Esophagus mucosa (tissue), 1 donor: ENCODE measurements at places on chromosomes 13 and 19. TPM values are rescaled to one million over a fixed set of nuclear protein-coding genes. Genes with fewer than 3 reads are reported as not detected.

- no peak for ATAC-seq
Measured at GRCh38 chr19:45492627-45493470, 4.0 kb downstream of the RTN2 start.

DNA sequence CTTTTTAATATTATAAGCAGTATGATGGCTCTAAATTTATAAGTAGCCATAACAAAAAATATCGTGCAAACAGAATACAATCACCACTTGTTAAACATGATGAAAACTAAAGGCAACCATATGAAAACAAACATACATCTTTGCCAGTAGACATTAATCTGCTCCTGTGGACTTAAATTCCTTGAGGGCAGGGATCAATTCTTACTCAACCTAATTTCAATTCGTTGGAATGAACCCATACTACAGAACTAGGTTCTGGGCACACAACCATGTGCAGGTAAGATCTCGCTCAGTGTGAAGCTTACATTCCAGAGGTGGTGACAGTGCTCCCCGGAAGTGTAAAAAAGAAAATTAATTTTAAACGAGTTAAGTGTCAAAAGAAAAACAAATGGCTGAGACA, 13.4 kb downstream of the TBC1D4 start:
- peak; percentile 83 for ATAC-seq

Gene MAP4K1
- total RNA-seq = 3.4 TPM

DNA sequence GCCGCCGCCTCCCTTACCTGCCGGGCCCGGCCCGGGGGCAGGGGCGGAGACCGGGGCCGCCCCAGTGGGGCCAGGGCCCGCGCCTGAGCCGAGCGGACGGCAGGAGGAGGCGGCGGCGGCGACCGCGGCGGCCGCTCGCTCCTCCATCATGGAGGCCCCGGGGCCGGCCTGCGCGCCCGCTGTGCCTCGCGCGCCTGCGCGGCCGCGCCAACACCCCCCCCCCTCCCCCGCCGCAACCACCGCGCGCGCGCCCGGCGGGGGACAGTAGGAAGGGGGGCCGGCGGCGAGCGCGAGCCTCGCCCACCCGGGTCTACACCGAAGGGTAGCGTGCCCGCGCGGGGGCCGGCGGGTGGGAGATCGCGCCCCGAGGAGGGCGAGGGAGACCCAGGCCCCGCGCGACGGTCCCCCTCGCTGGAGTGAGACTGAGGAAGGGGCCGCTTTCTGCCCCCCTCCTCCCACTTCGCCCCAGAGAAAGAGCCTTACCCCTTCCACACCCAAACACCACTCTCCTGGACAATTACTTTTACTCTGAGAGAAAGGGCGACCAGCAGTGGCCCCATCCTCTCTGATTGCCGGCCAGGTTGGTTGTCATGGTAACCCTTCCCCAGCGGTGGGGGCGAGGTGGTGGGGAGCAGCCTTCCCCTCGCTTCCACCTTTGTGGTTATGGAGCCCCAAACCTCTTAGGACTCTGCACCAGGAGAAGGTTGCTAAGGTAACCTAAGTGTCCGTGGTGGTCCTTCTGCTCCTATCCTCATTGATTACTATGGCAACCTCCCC, at the start of gene STRN4:
STRN4 (minus strand) TSS at position 170 of the 777 bp plus-strand sequence; CDS start at position 150, 20 bp downstream.
- peak; percentile 58 for ATAC-seq

DNA sequence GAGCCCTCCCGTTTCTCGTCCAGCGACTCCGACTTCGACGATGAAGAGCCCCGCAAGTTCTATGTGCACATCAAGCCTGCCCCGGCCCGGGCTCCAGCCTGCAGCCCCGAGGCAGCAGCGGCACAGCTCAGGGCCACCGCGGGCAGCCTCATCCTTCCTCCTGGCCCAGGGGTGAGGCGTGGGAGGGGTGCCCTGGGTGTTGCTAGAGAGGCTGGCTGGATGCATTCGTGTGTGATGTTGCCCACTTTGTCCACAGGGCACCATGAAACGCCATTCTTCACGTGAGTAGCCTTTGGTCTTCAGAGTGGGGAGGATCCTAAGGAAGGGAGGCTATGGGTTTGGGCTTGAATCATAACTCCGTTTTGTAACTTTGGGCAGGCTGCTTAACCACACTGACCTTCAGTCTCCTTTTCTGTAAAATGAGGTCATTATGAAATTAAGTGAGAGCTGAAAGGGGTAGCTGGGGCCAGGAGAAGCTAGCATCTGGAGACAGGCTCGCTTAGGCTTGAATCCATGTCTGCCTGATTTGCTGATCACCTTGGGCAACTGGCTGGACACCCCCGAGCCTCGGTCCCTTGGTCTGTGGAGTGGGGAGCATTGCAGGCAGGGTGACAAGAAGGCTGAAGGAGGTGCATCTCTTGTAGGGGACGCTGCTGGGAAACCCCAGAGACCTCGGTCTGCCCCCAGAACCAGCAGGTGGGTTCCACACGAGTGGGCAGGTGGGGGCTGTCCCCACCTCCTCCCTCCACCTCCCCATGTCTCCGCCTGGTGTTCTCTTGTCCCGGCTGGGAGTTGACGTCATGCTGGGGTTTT, 18.7 kb upstream of the B3GNT3 start:
- peak; percentile 27 for ATAC-seq

GRCh38 chr13:25657157-25657556, 285.4 kb downstream of the ATP8A2 start:
- ATAC-seq = no peak

Gene SLC6A16
- 0.48 TPM for total RNA-seq

- ATAC-seq = no peak
Measured at GRCh38 chr13:25046985-25047511, 48.9 kb upstream of the PABPC3 start.

Gene WDR62
- 2.4 TPM for total RNA-seq

- ATAC-seq = no peak
Measured at GRCh38 chr13:113734099-113734825, 24.8 kb upstream of the TMEM255B start.

DNA sequence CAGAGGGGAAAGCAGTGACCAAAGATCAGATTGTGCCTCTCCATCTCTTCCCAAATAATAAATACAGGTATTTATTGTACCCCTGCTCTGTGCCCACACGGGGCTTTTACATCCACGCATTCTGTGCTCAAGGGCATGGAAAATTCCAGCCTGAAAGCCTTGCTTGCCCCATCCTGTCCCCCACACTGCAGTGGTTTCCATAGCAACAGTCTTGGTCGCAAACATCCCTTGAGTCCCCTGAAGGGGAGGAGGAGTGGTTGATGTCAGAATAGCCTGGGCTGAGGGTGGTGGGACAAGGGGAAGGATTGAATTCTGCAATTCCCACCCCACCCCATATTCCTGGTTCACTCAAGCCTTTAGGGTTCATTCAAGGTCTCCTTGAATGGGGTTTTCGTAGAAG, 41.0 kb upstream of the USP29 start:
- no peak for ATAC-seq

DNA sequence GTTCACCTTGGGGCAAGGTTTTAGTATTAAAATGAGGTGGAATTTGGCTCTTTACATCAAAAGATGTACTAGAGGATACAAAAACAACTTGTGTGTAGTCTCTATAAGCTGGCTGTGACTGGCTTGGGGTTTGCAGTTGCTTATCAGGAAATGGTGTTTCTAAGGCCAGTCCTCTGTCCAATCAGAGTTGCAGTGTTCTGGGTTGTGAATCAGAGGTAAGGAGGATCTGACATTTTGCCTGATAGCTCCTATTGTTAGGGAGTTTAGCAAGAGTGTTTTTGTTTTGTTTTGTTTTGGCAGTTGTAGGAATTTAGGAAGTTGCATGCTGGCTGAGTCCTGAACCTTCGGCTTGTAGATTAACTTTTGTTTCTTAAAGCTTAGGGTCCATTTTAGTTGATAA, 20.1 kb upstream of the ESD start:
- ATAC-seq = no peak

Gene ZNF100
- total RNA-seq = 3.5 TPM

Gene EDNRB
- 2.6 TPM for total RNA-seq

Gene NBEA
- total RNA-seq = 1.2 TPM

GRCh38 chr19:20252613-20253012, 85.6 kb downstream of the ZNF486 start:
- no peak for ATAC-seq

Gene B3GNT8
- 40.4 TPM for total RNA-seq

Gene FGF21
- not detected for total RNA-seq

DNA sequence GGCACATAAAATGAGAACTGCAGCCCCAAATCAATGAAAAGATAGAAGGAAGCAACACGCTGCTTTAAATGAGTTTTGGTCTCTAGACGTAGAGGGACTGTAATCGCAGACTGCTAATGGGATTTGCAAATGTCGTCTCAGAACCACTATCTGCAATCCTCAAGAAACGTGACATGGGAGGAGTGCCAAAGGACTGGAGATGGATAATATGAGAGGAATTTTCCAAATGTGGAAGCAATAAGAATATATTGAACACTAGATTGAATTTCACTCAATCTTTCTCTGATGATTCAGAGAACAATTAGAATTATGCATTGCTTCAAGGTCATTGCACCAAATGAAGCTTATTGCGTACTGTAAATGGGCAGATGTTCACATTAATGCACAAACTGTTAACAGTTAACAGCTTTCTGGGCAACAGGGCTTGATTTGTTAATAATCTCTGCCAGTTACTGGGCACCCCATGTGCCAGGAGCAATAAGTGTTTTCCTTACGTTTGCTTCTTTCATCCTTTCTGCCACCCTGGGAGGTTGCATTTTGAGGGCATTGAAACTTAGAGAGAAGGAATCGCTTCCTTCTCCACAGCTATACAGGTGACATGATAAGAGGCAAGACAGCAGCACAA, 62.8 kb upstream of the WASF3 start:
- no peak for ATAC-seq

DNA sequence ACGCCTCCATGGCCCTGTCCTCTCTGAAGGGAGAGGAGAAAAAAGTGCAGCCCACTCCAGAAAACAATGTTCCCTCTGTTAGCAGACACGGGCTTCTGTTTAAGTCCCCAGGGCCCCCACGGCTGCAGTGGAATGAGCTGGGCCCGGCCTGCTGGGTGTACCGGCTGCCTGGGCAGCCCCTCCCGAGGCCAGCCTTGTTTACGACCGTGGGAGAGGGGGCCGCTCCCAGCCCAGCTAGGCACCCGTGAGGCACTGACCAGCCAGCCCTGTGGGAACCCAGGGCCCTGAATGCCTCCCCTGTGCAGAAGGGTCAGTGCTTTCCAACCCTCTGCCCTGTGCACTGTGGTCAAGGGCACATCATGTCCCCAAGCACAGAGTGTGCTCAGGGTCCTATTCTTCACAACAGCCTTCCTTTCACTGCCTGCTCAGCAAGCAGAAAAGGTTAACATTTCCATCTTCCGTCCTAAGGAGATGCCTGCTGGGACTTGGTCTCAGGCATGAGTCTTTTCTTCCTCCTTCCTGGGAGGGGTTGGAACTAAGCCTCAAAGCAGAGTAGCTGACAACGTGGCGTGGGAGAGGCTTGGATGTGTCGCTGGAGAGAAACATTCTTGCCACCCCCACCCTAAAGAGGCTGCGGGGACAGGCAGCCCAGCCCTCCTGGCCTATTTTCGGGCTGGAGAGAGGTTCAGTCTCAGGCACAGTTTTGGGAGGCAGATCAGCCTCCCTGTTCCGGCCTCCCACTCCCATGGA, 90.1 kb downstream of the RGCC start:
- peak; percentile 44 for ATAC-seq

- ATAC-seq = no peak
Measured at GRCh38 chr13:66803808-66804456, 426.2 kb downstream of the PCDH9 start.

GRCh38 chr19:55452749-55453346, 8.6 kb downstream of the ISOC2 start:
- peak; percentile 72 for ATAC-seq

- no peak for ATAC-seq
Measured at GRCh38 chr13:39602277-39602613, 748 bp downstream of the LHFPL6 start.

Gene PALM
- total RNA-seq = 2.0 TPM

GRCh38 chr19:17500447-17501198, 10.8 kb upstream of the PGLS start:
- ATAC-seq = no peak

GRCh38 chr19:44050740-44051649, 841 bp upstream of the ZNF223 start:
- ATAC-seq = peak; percentile 77

GRCh38 chr19:48950830-48951519, 3.7 kb upstream of the BAX start:
- no peak for ATAC-seq

GRCh38 chr13:19567820-19568534, 6.6 kb upstream of the TPTE2 start:
- no peak for ATAC-seq

Gene KRTDAP
- total RNA-seq = 338 TPM

Gene RRAS
- 16.4 TPM for total RNA-seq

Gene IQCN
- 0.56 TPM for total RNA-seq

GRCh38 chr19:58277197-58277596, 1.6 kb upstream of the ZNF8 start:
- no peak for ATAC-seq

Gene ZNF497
- 1.1 TPM for total RNA-seq

- no peak for ATAC-seq
Measured at GRCh38 chr13:106555631-106556328, 12.2 kb downstream of the ARGLU1 start.

GRCh38 chr13:51595416-51595815, 11.2 kb downstream of the WDFY2 start:
- no peak for ATAC-seq

Gene SLC46A3
- 0.84 TPM for total RNA-seq

Gene TYROBP
- total RNA-seq = 4.1 TPM

Gene CLPTM1
- 69.9 TPM for total RNA-seq

GRCh38 chr13:21231426-21231940, 55.0 kb downstream of the MRPL57 start:
- no peak for ATAC-seq

- no peak for ATAC-seq
Measured at GRCh38 chr13:77728265-77729125, 31.0 kb downstream of the SLAIN1 start.

DNA sequence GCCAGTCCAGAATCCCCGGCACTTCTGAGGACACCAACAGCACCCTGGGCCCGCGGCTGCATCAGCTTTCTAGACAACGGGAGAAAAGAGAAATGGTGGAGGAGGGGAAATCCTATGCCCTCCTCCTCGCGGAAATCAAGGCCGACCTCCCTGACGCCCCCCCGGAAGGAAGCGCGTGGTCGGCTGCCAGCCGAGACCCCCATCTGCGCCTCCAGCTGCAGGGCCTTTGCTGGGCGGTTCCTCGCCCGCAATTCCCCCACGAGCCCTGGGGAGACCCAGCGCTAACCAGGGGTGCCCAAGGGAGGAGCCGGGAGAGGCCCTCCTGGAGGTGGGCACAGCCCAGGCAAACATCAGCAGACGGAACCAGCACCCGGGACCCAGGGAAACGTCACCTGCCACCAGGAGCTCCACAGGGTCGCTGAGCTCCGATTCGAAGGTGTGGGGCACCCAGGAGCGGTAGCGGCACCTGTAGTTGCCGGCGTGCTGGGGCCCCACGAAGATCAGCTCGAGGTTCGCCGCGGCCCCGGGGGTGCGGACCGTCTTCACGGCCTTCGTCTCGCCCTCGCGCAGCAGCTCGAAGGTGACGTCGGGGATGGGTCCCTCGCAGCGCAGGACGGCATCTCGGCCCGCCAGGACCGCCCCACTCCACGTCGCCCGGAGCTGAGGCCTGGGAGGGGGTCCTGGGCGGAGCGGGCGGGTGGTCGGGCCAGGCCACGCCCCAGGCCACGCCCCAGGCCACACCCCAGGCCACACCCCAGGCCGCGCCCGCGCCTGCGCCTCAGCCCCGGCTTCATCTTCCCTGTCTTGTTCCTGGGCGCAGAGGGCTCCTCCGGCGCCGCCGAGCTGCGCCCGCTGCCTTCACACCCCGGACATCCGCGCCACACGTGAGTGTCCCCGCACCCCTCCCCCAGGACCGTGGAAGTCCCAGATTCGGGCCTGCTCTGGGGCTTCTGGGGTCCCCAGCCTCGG, 6.0 kb downstream of the A1BG start:
- peak; percentile 81 for ATAC-seq

Gene CGB1
- total RNA-seq = not detected

- no peak for ATAC-seq
Measured at GRCh38 chr13:71488201-71488600, 378.8 kb downstream of the DACH1 start.

- ATAC-seq = no peak
Measured at GRCh38 chr13:80955501-80955900, 614.6 kb upstream of the SPRY2 start.
